NCI-H2029 (cell line): ENCODE measurements at places on chromosomes 2 and 18.

- no peak for DNase-seq
These were observed 64.4 kb downstream of the LONRF2 start for GRCh38 chr2:100257939-100258338.

DNA sequence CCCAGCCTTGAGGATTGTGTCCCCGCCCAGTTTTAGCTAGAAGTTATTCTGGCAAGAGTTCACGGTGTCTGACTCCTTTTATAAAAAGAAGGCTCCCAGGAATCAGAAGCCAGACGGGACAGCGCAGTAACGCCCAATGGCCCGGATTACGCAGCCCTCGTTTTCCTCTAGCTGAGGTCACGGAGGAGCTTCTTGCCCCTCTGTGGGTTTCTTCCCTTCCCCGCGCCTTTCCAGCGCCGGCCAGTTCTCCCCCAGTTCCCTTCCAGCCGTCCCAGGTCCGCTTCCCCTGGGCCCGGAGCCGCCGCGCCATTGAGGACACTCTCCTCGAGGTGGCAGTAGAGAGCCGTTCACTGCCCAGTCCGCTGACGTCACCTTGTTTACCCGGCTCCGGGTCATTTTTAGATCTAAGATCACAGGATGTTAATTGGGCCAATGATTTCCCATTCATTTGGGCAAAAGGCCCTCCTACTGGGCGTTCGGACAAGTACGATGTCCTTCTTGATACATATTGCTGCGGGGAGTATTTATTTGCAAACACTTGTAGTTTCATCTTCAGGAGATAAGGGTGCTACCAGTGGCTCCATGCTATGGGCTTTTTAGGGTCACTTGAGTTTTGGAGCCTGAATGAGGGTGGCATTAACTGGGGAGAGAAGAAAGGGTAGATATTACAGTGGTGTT, 81.5 kb upstream of the PPM1B start:
- DNase-seq, result peak; percentile 67

GRCh38 chr2:104606056-104606455, 247.9 kb upstream of the POU3F3 start:
- DNase-seq, result no peak

- DNase-seq, result peak; percentile 14
These were observed 155.4 kb downstream of the MAP2 start for GRCh38 chr2:209579230-209579749.

DNA sequence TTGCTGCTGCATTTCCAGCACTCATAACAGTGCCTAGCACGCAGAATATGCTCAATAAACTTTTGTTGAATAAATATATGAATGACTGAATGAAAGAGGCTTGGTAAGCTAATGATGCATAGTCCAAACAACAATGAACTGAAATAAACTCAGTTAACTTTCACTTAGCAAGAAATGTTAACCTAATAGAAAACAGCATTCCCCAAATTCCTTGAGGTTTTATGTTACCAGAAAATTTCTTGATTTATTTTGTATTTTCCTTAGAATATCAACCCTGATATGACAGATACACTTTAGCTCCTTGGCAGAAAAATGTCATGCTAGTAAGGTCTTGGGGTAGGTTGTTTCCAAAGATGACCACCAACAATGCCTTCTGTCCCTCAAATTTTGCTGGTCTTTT, 217.4 kb downstream of the KCNE4 start:
- DNase-seq, result no peak

DNA sequence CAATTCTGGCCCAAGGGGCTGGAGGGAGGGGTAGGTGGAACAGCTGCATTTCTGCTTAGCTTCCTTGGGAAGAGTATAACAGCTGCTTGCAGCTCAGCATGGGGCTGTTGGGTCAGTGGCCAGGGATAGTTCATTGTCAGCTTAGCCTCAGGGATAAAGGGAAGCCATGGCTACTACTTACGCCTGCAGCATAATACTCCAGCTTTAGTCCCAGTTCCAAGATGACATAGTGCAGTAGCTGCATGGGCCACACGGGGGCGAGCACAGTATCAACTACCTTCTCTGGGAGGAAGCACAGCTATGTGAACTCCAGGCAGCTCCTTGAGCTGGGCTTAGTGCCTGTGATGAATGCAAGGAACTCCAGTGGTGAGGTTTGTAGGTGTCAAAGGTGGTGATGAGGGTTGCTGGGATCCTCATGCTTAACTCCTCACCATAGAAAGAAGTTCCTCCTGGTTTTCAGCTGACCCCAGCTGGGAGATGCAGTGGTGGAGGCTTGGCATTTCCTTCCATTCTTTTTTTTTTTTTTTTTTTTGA, 35.4 kb upstream of the RHOB start:
- DNase-seq, result peak; percentile 67

DNA sequence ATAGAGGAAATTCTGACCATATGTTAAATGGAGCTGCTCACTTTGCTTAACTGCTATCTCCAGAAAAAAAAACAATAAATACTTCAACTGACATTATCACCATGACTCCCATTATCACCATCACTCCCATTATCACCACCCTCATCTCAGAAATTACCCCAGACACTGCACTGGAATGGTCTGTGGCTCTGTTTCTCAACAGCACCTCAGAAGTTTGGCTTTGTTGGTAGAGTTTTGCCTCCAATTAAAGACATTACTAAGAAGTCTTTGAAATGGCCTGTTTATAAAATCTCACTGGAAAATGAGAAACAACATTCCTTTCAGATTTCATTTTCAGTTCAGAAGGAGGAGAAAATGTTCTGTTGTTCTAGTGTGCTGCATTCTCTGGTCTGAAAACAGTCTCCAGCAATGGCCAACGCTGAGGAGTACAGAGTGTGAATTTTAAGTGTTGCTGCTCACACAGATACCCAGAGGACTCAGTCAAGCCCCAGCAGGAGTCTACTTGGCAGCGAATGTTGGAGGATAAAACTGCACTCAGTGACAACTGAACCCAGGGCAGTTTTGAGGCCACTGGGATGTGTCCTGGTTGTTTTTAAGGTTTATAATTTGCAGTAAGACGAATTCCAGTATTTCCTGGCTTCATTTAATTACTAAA, 364.5 kb upstream of the CDH2 start:
- DNase-seq, result no peak

DNA sequence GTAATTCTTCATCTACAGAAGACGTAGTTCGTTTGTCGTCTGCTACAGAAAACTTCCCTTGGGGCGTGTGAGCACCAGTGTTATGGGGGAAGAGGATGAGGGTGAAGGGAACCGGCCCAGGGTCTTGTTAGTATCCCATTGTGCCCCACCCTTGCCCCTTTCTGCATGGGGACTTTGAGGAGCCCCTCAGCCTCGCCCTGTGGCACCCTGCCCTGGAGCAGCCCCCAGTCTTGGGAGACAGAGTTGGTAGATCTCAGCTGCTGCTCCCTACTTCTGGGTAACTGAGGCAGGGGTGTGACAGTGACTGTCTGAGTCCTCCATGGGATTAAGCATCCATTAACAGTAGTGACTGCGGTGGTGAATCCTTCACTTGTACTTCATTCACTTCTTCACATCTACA, 50.1 kb downstream of the RNF144A start:
- DNase-seq, result no peak

GRCh38 chr2:237149425-237149824, 63.7 kb downstream of the COPS8 start:
- DNase-seq, result no peak

DNA sequence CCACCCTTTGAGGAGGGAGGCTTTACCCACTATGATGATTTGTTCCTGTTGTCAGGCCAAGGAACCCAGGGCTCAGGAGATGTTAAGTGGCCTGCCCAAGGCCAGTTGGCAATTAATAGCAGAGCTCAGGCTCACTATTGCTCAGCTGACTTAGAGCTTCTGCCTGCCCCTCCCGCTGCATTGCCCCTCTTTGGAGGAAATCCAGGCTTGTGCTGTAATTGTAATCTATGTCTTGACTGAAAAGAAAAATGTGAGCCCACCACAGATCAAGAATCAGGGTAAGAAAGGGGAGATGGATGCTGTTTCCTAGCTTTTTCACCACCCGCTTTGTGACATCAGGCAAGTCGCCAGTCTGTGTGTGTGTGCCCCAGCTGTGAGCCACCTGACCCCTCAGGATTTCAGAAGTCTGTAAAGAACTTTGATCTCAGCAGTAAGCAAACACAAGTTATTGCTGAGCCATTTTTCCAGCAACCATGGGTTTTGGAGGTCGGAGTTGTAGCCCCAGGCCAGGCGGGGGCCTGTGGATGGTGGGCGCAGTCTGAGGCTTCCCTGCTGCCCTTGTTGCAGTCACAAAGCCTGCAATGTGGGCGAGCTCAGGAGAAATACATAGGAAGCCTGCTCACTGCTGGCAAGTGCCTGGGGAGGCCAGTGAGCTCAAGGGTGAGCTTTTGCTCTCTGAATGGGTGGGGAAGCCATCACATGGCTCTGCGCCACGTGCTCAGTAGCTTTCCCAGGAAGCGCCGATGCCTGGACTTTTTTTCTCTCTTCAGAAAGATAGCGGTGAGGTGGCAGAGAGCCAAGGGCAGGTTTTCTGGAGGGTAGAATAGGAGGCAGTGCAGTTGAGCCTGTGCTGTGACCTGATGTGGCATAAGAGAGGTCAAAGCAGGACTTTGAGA, 6.1 kb downstream of the CABLES1 start:
- peak; percentile 43 for DNase-seq

- DNase-seq, result no peak
These were observed 14.6 kb upstream of the MCM6 start for GRCh38 chr2:135890835-135891234.

DNA sequence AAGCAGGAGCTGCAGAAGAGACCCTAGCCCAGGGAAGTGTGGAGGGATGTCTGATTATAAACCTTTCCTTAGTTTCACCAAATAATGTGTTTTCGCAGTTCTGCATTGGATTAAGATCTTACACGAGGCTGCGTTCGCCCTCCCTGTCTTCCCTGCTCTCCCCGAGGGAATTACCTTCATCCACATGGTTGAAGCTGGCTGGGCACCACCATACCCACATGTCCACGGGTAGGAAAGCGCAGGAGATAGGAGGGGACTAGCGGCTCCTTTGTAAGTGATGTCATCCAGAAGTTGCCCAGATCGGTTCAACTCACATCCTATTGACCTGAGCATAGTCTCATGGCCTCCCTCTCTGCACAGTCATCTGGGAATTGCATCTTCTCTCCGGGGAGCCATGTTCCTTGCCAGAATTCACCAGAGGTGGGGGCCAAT, 1.1 kb downstream of the TTL start:
- peak; percentile 3 for DNase-seq

DNA sequence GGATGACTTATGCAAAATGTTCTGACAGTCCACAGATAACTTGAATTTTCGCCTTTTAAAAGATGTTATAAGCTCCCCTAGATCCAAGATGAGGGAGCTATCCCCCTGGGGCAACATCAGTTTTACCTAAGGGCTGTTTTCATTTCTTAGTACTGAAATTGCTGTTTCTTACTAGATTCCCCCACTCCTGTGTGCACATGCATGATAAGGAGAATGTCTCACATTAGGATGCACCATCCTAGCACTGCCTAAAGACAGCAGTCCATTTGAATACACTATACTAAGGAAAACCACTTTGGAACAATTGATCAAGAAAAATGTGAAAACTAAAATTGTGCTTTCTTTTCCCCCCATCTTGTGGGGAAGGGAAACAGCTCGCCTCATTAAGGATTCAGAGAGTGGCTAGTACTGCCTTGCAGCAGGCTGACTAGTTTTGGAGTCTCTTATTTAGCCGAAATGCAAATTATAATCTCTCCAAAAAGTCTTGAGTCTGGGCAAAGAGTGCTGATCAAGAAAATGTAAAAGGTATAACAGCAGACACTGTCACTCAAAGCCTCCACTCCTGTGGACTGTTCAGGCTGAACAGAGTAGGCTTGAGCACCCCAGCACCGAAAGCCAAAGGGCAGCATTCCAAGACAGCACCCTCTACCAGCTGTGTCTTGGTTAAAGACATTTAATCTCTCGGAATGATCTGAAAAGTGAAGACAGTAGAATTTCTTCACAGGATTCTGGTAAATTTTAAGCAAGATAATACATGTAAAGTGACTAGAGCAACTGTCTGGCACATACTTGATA, 65.0 kb downstream of the ZNF385B start:
- no peak for DNase-seq

DNA sequence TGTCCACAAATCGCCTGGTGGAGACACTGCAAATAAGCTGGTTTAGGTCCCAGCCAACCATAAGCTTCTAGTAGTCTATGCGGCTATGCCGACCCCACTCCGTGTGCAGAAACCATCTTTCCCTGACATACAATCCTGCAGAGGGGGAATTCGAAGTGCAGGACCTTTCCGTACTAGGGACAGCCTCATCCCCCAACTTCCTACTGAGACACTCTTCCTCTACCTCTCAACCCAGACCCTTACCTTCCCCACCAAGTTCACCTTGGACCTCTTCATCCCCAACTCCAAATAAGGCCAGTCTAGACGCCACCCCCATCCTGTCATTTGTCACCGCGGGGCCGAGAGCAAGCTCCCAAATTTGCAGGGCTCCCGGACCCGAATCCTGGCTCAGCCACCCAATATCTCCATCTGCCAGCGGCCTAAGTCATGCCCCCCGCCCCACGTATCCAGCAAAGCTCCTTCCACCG, 496 bp downstream of the SUCLG1 start:
- no peak for DNase-seq

DNA sequence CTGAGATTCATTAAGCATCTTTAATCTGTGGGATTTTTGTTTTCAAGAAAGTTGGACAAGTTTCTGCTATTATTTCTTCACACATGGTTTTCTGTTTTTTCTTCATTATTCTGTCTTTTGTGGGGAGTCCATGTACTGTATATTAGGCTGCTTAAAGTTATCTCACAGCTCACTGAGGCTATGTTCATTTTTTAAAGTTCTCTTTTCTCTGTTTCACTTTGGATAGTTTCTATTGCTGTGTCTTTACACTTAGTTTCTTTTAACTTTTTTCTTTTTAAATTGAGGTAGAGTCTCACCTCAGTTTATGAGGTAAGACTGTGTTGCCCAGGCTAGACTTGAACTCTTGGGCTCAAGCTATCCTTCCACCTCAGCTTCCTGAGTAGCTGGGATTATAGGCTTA, 8.6 kb downstream of the OSBPL6 start:
- no peak for DNase-seq

DNA sequence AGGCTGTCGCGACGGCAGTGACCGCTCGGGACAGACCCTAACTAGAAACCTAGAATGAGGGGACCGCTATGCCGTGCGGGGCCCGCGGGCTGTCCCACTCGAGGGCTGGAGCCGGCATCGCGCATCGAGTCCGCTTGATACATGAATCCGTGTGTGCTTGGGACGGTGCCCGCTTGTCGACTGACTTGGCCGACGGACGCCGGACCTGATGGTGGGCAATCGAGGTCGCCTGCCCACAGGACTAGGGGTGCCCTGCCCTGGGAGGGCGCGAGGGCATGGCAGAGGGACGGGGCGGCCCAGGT, 749 bp upstream of the PTMA start:
- DNase-seq, result peak; percentile 60

DNA sequence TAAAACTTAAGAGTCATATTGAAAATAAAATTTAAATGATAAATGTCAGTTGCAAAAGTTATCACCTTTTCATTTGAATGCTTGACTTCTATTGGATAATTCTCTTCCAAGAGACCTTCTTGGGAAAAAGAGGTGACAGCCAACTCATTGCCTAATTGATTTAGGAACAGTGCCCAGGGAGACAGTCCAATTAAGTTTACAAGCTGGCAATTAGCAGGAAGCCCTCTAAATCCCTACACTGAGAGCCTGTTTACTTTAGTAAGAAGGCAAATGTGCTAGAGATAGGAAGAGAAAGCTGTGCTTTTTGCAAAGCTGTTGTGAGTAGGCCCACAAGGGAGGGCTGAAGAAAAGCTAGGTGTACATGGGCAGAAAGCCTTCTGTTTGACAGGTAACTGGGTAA, 189.1 kb downstream of the WDPCP start:
- no peak for DNase-seq
